ENCODE measurements at places on chromosomes 4 and X.

DNA sequence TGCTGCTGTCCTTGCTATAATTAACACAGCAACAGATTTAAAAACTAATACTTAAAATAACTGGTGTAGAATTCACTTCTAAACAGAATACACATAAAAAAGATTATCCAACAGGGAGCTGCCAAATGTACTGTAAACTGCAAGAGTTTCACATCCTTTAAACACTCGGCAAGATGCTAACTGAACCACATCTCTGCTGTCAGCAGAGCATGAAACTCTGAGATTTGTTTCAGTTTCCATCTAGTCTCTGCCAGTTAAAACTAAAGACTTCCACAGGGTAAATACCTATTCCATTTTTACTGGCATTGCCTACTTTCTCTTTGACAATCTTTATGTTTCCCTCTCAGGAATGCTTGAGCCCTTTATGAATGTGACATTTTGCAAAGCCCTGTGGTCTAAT lies 127.7 kb downstream of the SLC7A11 start:
- DNase-seq = no peak

GRCh38 chr4:48028696-48029095 lies 12.1 kb downstream of the NIPAL1 start:
- DNase-seq = no peak

- DNase-seq = no peak
Observed at GRCh38 chr4:77040270-77040669, 35.5 kb downstream of the CCNI start.

GRCh38 chr4:35900286-35901243 lies 343.7 kb downstream of the ARAP2 start:
- no peak for DNase-seq

DNA sequence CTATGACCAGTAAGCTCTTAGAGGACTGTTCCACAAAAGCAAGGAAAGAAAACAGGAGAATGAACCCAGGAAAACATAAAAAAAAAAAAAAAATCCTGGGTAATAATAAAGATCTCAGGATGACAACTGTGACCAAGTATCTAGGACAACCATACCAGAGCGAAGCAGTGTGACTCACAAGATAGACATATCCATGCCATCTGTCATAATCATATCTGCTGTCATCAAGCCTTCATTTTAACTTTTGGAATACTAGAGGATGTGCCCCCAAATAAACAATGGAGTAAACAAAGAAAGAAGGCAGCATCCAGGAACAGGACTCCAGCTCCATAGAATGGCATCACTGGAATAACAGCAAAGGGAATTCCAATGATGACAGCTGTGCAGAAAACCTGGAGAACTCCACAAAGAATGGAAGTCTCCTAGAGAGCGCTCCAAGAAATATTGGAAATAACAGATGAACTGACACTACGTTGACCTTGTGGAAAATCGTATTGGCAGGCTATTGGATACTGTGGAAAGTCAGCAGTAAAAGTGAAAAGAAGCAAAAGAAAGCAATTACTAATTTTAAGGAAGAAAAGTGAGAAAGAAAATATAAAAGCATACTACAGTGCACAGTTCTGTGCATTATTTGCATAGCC lies 35.3 kb downstream of the HPGDS start:
- no peak for DNase-seq

DNA sequence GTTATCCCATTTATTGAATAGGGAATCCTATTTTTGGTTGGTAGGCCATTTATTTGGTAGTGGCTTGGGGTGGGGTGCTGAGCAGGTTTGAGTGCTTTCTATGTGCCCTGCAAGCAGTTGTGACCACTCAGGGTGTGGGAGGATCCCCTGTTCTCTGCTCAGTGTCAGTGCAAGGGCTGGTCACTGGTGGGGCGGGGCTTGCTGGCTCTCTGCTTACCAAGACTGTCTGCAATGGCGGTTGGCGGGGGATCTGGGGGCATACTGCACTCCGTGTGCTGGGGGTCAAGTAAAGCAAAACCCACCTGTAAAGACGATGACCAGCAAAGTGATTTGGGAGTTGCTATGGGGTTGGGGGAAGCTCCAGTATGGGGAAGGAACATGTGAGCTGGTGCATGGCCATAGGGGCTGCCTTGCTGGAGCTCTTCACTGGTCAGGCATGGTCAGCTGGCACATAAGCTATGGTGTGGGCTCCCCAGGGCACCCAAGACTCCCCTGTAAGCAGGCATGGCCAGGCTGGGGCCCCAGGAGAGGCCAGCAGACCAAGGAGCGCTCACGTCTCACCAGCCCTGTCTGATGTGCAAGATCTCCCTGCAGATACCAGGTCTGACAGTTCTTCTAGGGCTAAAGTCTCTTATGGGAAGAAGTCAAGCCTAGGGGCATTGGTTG lies 83.0 kb upstream of the GRXCR1 start:
- no peak for DNase-seq

- peak; percentile 27 for DNase-seq
Observed at GRCh38 chrX:7347465-7347864, 199.5 kb upstream of the PUDP start.
